ENCODE measurements at places on chromosomes 5 and 9. TPM values are rescaled to one million over a fixed set of nuclear protein-coding genes. Genes with fewer than 3 reads are reported as not detected.
A peak's percentile ranks its signal among the peaks of the same experiment; 100 is the strongest.

Gene RGP1
- 31.0 TPM for total RNA-seq

- peak; percentile 92 for DNase-seq
Measured at GRCh38 chr9:94805585-94805984, 79.1 kb downstream of the AOPEP start.

DNA sequence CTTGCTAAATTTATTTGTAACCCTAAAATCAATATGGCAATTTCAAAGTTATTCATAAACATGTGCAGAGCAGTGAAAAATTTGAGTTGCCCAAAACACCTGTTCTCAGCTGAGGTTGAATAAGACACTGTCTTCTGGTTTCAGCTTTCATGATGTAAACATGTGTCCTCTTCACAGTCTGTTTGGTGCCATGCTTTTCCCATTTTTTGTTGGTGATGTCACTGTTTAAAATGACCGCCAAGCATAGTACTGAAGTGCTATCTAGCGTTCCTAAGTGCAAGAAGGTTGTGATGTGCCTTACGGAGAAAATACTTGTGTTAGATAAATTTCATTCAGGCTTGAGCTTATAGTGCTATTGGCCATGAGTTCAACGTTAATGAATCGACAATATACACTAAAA lies 580.8 kb downstream of the ACTL7B start:
- DNase-seq, result no peak

GRCh38 chr9:105309531-105309931 lies 65.1 kb downstream of the SLC44A1 start:
- DNase-seq, result no peak
